ENCODE measurements at places on chromosomes 7 and 10.

DNA sequence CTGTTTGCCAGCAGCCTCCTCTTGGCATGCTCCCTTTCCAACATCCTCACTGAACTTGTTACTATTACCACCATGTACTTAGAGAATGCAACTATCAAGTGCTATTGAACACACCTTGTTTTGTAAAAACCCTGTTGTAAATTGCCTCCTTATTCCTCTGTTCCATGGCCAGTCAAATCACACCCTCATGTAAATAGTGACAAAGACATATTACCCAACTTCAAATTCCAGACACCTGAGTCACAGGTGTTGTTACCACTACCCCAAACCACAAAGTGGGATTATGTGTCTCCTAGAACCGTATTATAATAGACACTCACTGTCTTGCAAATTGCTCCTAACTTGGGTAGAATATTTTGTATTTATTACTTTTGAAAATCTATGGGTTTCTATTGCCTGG, 263.2 kb upstream of the C7orf33 start:
- no peak for DNase-seq

- no peak for DNase-seq
Observed at GRCh38 chr10:47326927-47327330, 4.7 kb downstream of the GDF2 start.

DNA sequence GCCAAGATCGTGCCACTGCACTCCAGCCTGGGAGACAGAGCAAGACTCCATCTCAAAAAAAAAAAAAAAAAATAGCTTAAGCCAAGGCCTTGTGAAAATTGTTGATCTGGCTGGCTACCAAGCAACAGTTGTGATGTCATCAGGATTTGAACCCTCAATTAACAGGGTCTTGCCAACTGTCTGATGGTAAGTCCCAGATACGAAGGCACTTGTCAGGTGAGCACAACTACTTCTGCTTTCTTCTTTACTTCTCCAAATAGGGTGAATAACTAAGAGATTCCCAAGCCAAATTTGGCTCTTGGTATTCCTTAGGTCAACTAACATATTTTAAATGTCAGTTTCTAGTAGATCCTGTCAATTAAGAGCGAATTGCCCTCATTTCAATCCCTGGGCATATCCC, 47.4 kb downstream of the ANKRD61 start:
- no peak for DNase-seq

DNA sequence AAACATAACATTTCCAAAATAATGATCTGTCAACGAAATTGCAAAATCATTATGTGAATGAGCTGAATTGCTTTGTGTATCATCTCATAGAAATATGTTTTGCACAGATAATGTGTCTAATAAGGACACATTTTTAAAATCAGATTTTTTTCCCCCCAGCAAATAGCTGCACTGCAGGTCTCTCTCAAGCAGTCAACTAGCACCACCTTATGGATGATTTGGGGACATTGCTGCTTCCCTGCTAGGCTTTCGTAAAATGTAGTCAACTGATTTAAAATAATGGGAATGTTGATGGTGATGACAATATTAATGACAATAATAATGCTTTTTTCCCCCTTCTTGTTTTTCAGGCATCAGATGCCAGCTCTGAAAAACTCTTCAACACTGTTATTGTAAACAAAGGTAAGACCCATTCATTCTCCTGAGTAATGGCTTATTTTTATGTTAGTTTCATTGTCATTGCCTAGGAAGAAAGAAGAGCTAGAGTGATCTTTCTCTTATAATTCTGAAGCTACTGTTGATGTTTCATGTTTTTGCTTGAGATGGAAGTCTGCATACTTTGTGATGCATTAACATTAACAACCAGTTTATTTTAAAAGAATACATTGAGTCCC, 433.6 kb upstream of the GALNT17 start:
- DNase-seq: peak; percentile 47

GRCh38 chr10:77082601-77083252, 554.9 kb downstream of the KCNMA1 start:
- no peak for DNase-seq

- DNase-seq: no peak
Observed at GRCh38 chr7:148266795-148267194, 323.8 kb upstream of the C7orf33 start.

- peak; percentile 66 for DNase-seq
Observed at GRCh38 chr10:120019568-120019967, 127.0 kb downstream of the SEC23IP start.

DNA sequence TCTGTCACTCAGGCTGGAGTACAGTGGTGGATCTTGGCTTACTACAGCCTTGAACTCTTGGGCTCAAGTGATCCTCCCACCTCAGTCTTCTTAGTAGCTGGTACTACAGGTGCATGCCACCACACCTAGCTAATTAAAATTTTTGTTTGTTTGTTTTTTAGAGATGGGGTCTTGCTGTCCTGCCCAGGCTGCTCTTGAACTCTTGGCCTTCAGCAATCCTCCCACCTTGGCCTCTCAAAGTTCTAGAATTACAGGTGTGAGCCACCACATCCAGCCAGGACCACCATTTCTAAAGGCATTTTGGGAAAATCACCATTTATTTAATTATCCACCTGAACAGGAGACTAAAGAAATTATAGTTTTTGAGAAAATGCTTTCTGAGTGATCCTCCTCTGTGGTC, 252.3 kb downstream of the PRPF18 start:
- DNase-seq: no peak

GRCh38 chr7:28922624-28923331, 35.4 kb downstream of the TRIL start:
- peak; percentile 88 for DNase-seq

DNA sequence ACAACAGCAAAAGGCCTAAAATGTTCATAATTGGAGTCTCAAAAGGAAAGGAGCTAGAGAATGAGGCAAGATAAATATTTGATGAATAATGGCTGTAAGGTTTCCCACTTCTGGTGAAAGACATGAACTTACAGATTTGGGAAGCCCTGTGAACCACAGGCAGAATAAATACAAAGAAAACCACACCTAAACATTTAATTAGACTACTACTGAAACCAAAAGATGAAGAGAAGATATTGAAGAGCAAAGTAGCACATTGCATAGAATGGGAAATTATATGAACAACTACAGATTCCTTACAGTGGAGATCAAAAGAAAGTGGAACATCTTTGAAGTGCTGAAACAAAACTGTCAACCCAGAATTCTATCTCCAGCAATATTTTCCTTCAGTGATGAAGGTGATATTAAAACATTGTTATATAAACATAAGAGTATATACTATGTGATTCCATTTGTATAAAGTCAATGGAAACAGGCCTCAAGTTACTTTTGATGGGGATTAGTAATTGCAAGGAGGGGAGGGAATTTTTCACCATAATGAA, 191.3 kb upstream of the KAT6B start:
- no peak for DNase-seq

DNA sequence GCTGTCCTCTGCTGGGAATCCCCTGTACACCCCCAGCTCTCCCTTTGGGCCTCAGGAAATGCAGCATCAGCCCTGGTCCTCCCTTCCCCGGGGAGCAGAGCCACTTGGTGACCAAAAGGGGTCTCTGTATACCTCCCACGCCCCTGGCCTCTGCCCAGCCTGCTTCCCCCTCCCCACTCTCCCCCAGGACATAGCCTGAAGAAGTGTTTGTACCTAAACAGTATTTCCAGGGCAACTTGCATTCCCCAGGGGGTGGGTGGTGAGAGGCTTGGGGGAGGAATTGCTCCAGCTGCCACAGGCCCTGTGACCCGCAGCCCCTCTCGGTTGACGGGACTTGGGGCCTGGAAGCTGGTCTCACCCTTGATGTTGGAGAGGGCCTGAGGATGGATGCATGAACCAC, 39.3 kb downstream of the TMEM270 start:
- no peak for DNase-seq

DNA sequence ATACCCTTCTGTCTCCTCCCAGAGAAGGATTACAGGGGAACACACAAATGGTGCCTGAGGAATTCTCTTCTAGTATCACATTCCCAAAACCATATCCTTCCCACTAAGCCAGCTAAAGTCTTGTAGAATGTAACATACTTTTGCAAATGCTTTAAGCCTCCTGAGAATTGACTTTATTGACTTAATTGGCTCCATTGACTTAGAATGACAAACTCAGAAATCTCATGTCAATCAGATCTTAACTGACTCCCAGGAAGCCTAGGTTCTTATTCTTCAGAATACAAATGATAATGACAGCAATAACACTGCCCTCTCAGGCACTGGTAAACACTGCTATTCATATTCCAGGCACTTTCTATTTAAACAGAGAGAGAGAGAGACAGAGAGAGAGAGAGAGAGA, 356.9 kb upstream of the PRKCQ start:
- no peak for DNase-seq

- no peak for DNase-seq
Observed at GRCh38 chr7:99901581-99901980, 17.7 kb downstream of the TRIM4 start.

GRCh38 chr7:43196379-43196778, 83.9 kb downstream of the HECW1 start:
- DNase-seq: no peak

- DNase-seq: no peak
Observed at GRCh38 chr10:57948796-57949195, 318.9 kb downstream of the IPMK start.

- DNase-seq: no peak
Observed at GRCh38 chr7:73539709-73540108, 17.6 kb upstream of the BAZ1B start.

DNA sequence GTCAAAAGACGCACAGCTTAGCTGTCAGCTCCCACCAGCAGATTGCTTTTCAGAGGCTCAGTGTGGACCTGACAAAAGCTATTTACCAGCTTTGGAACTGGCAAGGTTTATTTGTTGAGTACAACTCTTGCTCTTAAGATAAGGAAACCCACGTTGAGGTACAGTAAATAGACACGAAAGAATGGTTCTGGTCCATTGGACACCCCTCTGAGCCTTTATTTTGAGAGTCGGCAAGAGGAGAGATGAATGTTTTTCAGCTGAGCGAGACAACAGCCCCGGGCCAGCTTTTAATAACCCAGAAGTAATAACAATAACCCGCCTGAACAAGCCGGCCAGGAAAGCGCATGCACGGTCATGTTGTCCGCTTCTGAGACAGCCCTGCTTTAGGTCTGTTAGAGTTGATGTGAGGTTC, 49.0 kb downstream of the WNT2 start:
- DNase-seq: no peak

DNA sequence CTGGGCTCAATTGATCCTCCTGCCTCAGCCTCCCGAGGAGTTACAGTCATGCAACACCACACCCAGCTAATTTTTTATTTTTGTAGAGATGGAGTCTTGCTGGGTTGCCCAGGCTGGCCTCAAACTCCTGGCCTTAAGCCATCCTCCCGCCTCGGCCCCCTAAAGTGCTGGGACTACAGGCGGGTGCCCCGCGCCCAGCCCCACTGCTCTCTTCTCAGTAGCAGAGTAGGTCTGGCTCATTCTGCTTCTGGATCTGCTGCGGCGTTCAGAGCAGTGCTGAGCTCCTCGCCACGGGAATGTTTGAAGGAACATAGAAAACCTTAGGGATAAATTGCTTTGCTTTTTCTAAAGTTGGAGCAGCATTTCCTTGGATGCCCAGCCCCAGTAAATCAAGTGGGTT, 27.4 kb downstream of the WIPI2 start:
- DNase-seq: no peak

- DNase-seq: no peak
Observed at GRCh38 chr10:122847782-122848604, 2.3 kb upstream of the CUZD1 start.

DNA sequence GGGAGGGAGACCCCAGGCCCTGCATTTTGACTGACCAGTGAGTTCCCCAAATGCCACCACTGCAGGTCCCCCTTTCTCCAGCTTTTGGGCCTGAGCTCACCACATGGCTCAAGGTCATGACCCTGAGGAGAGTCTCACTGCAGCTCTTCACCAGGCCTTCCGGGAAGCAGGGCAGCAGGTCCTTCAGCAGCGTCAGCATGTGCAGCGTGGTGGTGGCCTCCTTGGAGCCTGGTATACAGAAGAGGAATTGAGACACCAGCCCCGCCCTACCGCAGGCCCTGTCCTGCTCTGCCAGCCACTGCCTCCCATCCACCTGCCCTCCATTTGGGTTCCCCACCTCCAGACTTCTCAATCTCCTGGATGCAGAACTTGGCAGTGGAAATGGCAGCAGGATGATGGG, 13.0 kb downstream of the RRP12 start:
- no peak for DNase-seq

Measured in NCI-H1436 (cell line).